ENCODE measurements at places on chromosomes 6 and 20. TPM values are rescaled to one million over a fixed set of nuclear protein-coding genes. Genes with fewer than 3 reads are reported as not detected.
A peak's percentile ranks its signal among the peaks of the same experiment; 100 is the strongest.

- no peaks in the 10 kb centered on the region for H3K27me3 ChIP-seq
- H3K36me3 ChIP-seq: no peaks in the 10 kb centered on the region
- DNase-seq: peak; percentile 80
- H3K4me3 ChIP-seq: no peak overlapping the region
Observed at GRCh38 chr20:57514273-57514751, 10.6 kb downstream of the CTCFL start.

GRCh38 chr20:45589725-45590124, 10.6 kb upstream of the WFDC8 start:
- no peak overlapping the region for H3K4me3 ChIP-seq
- no peaks in the 10 kb centered on the region for H3K4me1 ChIP-seq
- no peak overlapping the region for H3K27ac ChIP-seq
- no peaks in the 10 kb centered on the region for H3K27me3 ChIP-seq
- DNase-seq: no peak

Gene KCNK16
- not detected for total RNA-seq

- no peak overlapping the region for H3K27ac ChIP-seq
- DNase-seq: no peak
- no peaks in the 10 kb centered on the region for H3K4me1 ChIP-seq
- H3K27me3 ChIP-seq: no peaks in the 10 kb centered on the region
Observed at GRCh38 chr6:134539865-134540323, 222.0 kb upstream of the SGK1 start.

Gene OPRL1
- 1.0 TPM for total RNA-seq

Gene MUCL3
- 0.52 TPM for total RNA-seq

GRCh38 chr6:156269751-156270369, 507.3 kb upstream of the ARID1B start:
- H3K36me3 ChIP-seq: no peaks in the 10 kb centered on the region
- no peaks in the 10 kb centered on the region for H3K4me1 ChIP-seq
- no peak overlapping the region for H3K27ac ChIP-seq
- no peaks in the 10 kb centered on the region for H3K27me3 ChIP-seq
- no peak overlapping the region for H3K4me3 ChIP-seq

DNA sequence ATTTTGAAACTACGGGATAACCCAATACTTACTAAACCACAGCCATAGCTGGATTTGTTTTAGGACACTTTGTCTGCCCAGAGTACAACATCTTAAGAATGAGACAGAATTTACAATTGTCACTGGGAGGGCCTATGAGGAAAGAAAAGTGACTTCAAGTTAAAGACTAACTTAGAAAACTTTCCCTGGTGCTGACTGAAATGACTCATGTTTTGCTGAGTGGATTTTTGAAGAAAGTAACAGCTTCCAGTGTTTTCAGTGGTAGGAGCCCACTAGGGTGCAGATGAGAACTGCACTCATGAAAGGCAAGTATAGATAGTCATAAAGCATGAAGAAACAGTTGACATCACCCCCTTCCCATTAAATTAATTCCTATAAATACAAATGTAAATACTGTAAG, 988.2 kb upstream of the MAP3K7 start:
- no peaks in the 10 kb centered on the region for H3K4me1 ChIP-seq
- no peak overlapping the region for H3K27ac ChIP-seq
- no peak for DNase-seq
- H3K36me3 ChIP-seq: no peaks in the 10 kb centered on the region

Gene UNC93A
- total RNA-seq: not detected

Gene PROCR
- total RNA-seq: 14.8 TPM

- H3K36me3 ChIP-seq: peaks cover 17% of the 10 kb centered on the region
- no peak overlapping the region for H3K4me3 ChIP-seq
- no peaks in the 10 kb centered on the region for H3K4me1 ChIP-seq
- H3K27ac ChIP-seq: no peak overlapping the region
- no peak for DNase-seq
Observed at GRCh38 chr6:87257565-87257964, 64.8 kb upstream of the SMIM8 start.

- DNase-seq: no peak
- no peaks in the 10 kb centered on the region for H3K36me3 ChIP-seq
- H3K4me3 ChIP-seq: no peak overlapping the region
- H3K4me1 ChIP-seq: no peaks in the 10 kb centered on the region
- H3K27ac ChIP-seq: no peak overlapping the region
Observed at GRCh38 chr20:47951521-47951971, 166.3 kb upstream of the SULF2 start.

DNA sequence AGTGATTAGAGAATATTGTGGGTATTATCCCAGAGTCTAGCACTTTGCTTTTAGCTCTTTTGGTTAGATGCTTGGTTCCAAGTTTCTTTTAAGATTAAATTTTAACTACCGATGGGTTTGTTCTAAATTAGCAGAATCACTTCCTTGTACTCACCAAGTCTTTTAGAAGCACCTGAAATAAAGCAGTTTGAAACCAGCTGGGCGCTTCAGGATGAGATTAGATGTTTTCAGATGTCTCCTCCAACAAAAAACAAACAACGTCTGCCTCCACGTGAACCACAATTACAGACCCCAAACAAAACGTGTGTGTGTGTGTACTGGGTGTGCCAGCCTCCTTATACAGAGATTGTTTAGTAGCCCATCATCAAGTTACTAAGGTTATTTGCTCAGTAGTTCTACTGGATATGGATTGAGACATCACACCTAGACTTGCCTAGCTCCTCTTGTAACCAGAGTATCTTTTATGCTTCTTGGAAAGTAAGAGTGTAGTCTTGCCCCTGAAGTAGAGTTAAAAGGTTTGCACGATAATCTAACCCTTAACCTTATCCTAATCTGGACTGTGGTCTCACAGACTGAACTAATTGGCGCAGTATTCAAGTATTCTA, 2.3 kb downstream of the DSTN start:
- peaks cover 51% of the 10 kb centered on the region for H3K4me1 ChIP-seq
- H3K27me3 ChIP-seq: no peaks in the 10 kb centered on the region
- no peaks in the 10 kb centered on the region for H3K36me3 ChIP-seq

- H3K4me3 ChIP-seq: no peak overlapping the region
- H3K27ac ChIP-seq: no peak overlapping the region
- DNase-seq: no peak
- no peaks in the 10 kb centered on the region for H3K4me1 ChIP-seq
- H3K36me3 ChIP-seq: no peaks in the 10 kb centered on the region
Observed at GRCh38 chr20:4904127-4904860, 97.0 kb downstream of the SLC23A2 start.

DNA sequence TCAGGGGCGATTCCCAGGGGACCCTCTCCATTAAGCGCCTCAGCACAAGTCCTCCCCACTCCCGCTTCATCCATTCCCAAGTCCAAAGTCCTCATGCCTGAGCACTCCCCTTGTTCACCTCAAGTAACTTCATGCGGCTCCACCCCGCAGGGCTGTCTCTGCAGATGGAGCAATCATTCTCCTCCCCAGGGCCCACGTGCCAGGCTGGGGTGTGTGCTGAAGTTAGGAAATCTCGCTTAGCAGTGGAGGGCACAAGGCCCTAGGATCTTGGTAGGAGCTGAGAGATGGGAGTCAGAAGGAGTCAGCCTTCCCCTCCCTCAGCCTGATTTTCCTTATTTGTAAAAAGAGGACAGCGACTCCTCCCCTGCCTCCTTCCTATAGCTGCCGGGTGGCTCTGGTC, 3.5 kb downstream of the TGM3 start:
- peaks cover 60% of the 10 kb centered on the region for H3K4me1 ChIP-seq
- no peaks in the 10 kb centered on the region for H3K36me3 ChIP-seq
- H3K4me3 ChIP-seq: no peak overlapping the region
- DNase-seq: peak; percentile 44

GRCh38 chr6:96613291-96613999, 50.5 kb downstream of the FHL5 start:
- no peaks in the 10 kb centered on the region for H3K27me3 ChIP-seq
- H3K27ac ChIP-seq: no peak overlapping the region
- no peak for DNase-seq
- no peak overlapping the region for H3K4me3 ChIP-seq
- H3K4me1 ChIP-seq: no peaks in the 10 kb centered on the region

Gene CLPSL2
- not detected for total RNA-seq

Gene EPPIN
- total RNA-seq: not detected

Gene F13A1
- total RNA-seq: 19.8 TPM
